ENCODE measurements at places on chromosomes 4 and X. TPM values are rescaled to one million over a fixed set of nuclear protein-coding genes. Genes with fewer than 3 reads are reported as not detected.

The RAPGEF2 gene
- total RNA-seq: 90.7 TPM

The ARX gene
- total RNA-seq: 1.9 TPM

The SMIM31 gene
- total RNA-seq: not detected

The ING2 gene
- total RNA-seq: 17.8 TPM

The ARHGAP4 gene
- total RNA-seq: 37.0 TPM

The P2RY8 gene
- total RNA-seq: 2.4 TPM

The IBSP gene
- total RNA-seq: not detected

The MAGEA2B gene
- total RNA-seq: not detected

The NLRP2B gene
- total RNA-seq: not detected

The MAGEC2 gene
- not detected for total RNA-seq

The ZNF732 gene
- total RNA-seq: not detected

The PASD1 gene
- total RNA-seq: 0.13 TPM

The GPC3 gene
- 8.4 TPM for total RNA-seq

The H2BW2 gene
- not detected for total RNA-seq

The ITIH6 gene
- total RNA-seq: not detected

The TMEM144 gene
- 34.3 TPM for total RNA-seq

The C4orf54 gene
- not detected for total RNA-seq

The TDO2 gene
- not detected for total RNA-seq

The IL15 gene
- 27.1 TPM for total RNA-seq

The CYLC1 gene
- not detected for total RNA-seq

The RNF175 gene
- total RNA-seq: not detected

The BANK1 gene
- total RNA-seq: 22.8 TPM

The REPS2 gene
- 8.6 TPM for total RNA-seq

The PLXNB3 gene
- 1.1 TPM for total RNA-seq

The MAGEA10 gene
- not detected for total RNA-seq

The ACE2 gene
- 10.8 TPM for total RNA-seq

The AMBN gene
- total RNA-seq: not detected

The ENPP6 gene
- total RNA-seq: not detected

The GJB1 gene
- not detected for total RNA-seq

The LDB2 gene
- total RNA-seq: 71.5 TPM

The PCSK1N gene
- total RNA-seq: 4.0 TPM

The FGD1 gene
- 4.7 TPM for total RNA-seq

The GABRG1 gene
- total RNA-seq: under 0.01 TPM

The SORBS2 gene
- total RNA-seq: 422 TPM

The LONRF3 gene
- total RNA-seq: 32.1 TPM

The CRMP1 gene
- not detected for total RNA-seq

The PGRMC1 gene
- 136 TPM for total RNA-seq

The LYAR gene
- 13.0 TPM for total RNA-seq

Data from thyroid gland (tissue), 4 donors.